Uterus (tissue), 4 donors: ENCODE measurements at places on chromosomes 1 and 21. TPM values are rescaled to one million over a fixed set of nuclear protein-coding genes. Genes with fewer than 3 reads are reported as not detected.

DNA sequence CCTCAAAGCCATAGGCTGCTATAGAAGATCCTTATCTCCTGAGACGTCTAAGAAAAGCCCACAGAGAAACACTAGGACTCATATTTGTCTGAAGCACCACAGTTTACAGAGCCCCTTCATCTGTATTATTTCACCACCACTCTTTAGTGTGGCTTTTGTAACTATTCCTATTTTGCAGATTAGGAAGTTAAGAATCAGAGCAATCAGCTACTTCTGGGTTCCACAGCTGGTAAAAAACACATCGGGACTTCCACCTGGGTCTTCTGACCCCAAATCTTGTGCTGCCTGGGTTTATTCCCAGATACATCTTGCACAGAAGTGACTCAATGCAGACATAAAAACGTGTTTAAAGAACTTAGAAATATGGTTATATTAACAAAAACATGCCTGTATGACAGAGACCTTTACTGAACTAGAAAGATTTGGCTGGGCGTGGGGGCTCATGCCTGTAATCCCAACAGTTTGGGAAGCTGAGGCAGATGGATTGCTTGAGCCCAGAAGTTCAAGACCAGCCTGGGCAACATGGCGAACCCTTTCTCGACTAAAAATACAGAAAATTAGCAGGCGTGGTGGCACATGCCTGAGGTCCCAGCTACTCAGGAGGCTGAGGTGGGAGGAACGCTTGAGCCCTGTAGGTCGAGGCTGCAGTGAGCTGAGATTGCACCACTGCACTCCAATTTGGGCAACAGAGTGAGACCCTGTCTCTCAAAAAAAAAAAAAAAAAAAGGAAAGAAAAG is 40.9 kb downstream of the ELK4 start:
- no peaks in the 10 kb centered on the region for H3K27me3 ChIP-seq
- H3K4me1 ChIP-seq: no peaks in the 10 kb centered on the region
- no peak overlapping the region for H3K4me3 ChIP-seq
- H3K27ac ChIP-seq: no peak overlapping the region
- peak; percentile 6 for DNase-seq

DNA sequence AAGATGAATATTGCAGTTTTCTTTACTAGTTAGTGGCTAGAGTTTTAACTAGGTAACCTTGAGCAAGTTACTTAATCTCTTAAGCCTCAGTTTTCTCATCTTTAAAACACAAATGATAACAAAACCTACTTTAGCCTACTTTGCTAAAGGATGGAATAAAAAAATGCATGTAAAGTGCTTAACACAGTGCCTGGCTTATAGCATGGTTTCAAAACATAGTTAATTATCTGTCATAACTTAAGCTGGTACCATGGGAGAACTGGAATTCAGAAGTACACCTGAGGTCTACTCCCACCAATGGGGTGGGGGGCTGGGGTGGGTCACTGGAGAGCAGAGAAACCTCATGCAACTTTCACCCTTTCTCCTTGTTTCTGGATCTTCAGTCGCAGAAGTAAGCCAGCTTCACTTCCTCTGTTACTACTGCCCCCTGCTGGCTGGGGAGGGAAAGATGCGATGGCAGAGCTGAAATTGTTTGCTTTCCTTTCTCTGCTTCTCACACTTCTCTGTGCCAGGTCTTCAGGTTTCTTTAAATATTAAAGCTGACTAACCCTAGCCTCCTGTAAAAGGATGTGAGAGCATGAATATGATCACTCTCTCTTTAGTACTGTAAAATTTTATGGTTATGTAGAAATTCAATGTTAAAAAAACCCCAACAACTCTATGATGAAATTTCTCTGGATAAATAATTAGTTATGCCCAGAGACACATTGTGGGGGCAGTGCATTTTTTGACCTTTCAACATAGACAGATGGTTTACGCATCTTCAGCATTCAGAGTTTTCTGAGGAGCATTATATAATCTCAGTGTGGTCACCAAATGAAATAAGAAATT is 324.2 kb downstream of the HLX start:
- no peak overlapping the region for H3K27ac ChIP-seq
- H3K4me1 ChIP-seq: no peaks in the 10 kb centered on the region
- H3K36me3 ChIP-seq: no peaks in the 10 kb centered on the region
- H3K4me3 ChIP-seq: no peak overlapping the region
- peak; percentile 66 for DNase-seq

- H3K27me3 ChIP-seq: no peaks in the 10 kb centered on the region
- DNase-seq: no peak
- H3K4me1 ChIP-seq: no peaks in the 10 kb centered on the region
- H3K4me3 ChIP-seq: no peak overlapping the region
Measured at GRCh38 chr1:214330715-214331114, 49.8 kb downstream of the SMYD2 start.

DNA sequence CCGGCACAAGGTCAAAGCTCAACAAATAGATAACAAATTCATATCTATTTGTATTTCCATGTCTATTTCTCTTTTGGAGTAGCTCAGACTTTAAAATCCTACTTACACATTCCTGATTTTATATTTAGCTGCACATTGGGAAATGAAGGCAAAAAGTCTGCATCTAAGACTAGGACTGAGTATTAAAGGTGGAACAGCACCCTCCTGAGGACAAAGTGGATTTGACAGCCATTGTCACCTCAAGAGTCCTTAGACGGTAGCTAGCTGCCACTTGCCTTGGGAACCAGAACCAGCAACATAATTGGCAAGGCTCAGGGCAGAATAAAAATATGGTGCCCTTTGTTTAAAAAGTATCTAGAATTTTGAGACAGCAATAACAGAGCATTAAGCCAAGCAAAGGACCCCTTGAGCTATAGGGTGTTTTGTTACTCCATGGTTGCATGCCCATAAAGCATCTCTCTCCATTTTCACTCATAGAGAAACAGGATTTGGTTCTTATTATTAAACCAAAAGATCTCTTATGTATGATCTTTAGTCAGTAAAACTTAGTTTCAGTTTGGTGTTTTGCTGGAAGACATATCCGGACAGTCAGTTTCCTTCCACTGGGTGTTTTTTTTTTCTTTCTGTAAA is 30.0 kb upstream of the SGIP1 start:
- no peak overlapping the region for H3K27ac ChIP-seq
- peak; percentile 20 for DNase-seq
- H3K4me3 ChIP-seq: no peak overlapping the region
- no peaks in the 10 kb centered on the region for H3K27me3 ChIP-seq

GRCh38 chr1:41883507-41883906 is 35.2 kb downstream of the HIVEP3 start:
- no peaks in the 10 kb centered on the region for H3K27me3 ChIP-seq
- H3K27ac ChIP-seq: no peak overlapping the region
- DNase-seq: no peak
- no peak overlapping the region for H3K4me3 ChIP-seq
- no peaks in the 10 kb centered on the region for H3K36me3 ChIP-seq

DNA sequence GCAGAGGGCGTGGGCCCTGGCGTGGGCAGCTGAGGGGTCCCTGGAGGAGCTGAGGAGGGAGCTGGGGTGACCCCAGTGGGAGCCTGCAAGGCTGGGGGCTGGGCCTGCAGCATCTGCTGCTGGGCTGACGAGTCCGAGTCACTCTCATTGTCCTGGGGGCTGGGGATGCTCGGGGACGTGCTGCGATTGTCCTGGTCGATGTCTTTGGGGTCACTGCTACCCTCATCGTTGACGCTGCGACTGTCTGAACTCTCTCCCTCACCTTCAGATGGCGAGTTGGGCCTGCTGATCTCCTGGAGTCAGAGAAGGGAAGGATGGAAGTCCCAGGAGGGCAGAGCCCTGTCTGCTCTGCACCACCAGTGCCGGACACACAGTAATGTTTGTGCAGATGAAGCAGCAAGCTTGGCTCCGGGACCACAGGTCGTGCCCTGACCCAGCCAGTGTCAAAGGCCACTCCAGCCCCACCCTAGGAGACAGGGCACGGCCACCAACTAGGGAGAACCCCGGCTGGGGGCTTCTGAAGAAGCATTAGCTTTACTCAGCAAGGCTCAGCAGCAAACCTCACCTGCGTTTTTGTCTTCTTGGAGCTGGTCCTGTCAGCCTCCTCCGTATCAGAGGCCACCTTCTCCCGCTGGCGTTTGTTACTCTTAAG is 43.4 kb downstream of the SLC45A1 start:
- H3K27me3 ChIP-seq: no peaks in the 10 kb centered on the region
- DNase-seq: peak; percentile 13
- H3K4me1 ChIP-seq: no peaks in the 10 kb centered on the region

Gene IVL
- total RNA-seq: not detected

Gene TRMT13
- total RNA-seq: 22.6 TPM
